ENCODE measurements at places on chromosomes 2 and 18. TPM values are rescaled to one million over a fixed set of nuclear protein-coding genes. Genes with fewer than 3 reads are reported as not detected.

GRCh38 chr18:46888965-46889364, 28.3 kb downstream of the PIAS2 start:
- DNase-seq = no peak

The RIT2 gene
- 2.9 TPM for polyA plus RNA-seq

DNA sequence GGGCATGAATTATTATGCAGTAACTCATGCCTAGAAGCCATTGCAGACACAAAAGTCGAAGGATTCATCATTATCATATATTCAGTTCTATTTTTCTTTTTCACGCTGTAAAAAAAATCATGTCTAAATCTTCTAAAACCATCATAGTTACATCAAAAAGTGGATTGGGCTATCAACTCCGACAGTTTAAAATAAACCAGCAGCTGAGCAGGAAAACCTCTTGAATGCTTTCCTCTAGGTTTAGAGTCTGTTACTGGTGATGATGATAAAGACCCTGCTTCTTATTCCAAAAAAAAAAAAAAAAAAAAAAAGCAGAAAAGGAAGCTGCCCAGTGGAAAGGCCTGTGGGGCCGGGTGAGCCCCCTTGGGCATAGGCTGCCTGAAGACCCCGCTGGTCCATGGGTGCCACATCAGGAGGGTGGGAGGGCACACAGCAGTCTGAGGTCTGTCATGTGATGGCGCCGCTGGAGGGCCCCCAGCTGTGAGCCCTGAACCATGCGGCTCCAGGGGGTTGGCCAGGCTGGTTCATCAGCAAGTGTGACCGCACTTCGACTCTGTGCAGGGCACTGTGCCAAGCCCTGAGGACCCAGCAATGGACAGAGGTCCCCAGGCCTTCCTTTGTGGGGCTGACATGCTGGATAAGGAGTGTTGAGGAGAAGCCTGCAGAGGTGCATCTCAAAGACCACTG, 199.6 kb downstream of the EIPR1 start:
- no peak for DNase-seq

- DNase-seq = no peak
These were observed 329.1 kb upstream of the GULP1 start for GRCh38 chr2:187962538-187962937.

DNA sequence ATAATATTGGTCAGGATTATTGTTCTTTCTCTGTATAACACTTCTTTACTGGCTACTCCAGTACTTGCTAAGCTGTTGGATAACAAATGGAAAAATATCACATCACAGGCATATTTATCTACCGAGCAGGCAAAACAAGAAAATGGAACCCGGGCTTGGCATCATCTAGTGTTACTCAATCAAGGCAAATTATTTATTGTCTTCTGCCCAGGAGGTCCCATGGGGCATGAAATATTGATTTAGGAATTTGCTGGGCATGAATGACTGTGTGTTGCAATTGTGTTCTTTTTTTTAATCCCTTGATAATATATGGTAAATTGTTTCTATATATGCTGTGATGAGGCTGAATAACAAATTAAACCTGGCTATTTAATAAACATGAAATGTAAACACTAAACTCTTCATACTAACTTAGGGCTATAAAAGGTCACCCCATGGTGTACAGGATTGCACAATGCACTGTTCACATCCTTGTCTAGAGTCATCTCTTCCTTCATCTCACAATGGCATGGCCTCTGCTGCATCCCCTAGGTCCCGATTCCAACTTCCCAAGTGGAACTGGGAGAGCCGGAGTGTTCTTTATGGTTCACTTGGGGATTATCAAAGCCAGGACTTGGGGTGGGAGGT, 2.2 kb upstream of the PARD3B start:
- no peak for DNase-seq

The RAX gene
- not detected for polyA plus RNA-seq

The CYRIA gene
- 1.9 TPM for polyA plus RNA-seq

The AKAIN1 gene
- polyA plus RNA-seq = not detected

DNA sequence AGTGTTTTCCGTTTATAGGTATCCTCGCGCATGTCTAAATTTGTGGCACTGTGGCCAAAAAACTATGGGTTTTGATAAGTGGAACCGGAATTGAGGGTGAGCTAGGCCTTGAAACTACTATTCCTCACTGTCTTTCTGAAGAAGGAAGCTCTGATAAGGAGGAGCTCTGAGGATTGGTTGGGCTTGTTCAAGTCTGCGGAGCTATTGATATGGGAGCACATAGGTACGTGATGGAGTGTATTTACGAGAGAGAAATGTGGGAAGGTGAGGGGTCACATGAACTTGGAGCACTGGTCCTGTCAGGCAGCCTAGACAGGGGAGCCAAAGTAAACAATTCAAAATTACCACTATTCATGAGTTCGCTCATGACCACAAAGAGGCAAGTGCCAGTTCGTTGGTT, 131.4 kb downstream of the BABAM2 start:
- no peak for DNase-seq

GRCh38 chr2:165757906-165758675, 36.0 kb downstream of the GALNT3 start:
- no peak for DNase-seq

DNA sequence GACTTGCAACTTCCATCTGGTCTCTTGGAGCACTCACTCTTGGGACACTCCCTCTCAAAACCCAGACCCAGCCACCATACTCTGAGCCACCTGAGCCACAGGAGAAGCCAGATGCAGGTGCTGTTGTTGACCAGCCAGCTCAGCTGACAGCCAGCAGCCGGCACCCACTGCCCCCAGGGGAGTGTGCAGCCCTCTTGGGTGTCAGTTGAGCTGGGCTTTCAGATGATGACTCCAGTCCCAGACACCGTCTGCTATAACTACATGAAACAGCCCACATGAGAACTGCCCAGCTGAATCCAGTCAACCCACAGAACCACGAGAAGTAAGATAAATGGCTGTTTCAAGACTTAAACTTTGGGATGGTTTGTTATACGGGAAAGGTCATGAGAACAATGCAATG, 10.7 kb upstream of the IGFBP2 start:
- DNase-seq = no peak

- DNase-seq = peak; percentile 83
These were observed 69.7 kb downstream of the FHOD3 start for GRCh38 chr18:36366994-36367839.

DNA sequence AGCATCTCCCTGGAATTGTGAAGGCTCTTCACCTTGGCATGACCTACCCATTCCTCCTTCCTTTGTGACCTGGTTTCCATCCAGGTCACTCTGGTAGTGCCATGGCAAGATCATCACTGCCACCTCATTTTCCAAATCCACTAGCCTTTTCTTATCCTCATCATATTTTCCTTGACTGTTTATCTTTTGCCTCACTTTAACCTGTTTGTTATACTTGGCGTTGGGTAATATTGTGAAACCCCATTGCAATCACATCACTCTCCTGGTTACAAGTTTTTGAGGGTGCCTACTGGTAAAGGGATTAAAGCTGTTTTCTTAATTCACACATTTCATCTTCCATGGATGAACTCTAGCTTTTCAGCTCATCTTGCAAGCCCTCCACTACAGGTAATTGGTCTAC, 39.1 kb upstream of the IGFBP2 start:
- DNase-seq = no peak

The MC2R gene
- not detected for polyA plus RNA-seq

DNA sequence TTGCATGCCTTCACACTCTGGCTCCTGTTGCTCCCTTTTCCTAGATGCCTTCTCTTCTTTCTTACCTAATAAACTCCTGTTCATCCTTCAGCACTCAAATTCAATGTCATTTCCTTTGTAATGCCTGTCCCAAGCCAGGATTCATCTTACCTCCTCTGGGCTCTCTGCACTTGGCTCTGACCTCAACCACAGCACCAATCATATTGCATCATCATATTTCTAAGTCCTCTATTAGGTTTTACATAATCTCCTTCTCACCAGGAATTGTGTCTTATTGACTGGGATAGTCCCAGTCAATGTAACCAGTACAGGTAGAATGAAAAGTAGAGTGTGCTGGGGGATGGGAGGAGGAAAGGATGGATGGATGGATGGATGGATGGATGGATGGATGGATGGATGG, 187.1 kb downstream of the NRP2 start:
- DNase-seq = no peak

DNA sequence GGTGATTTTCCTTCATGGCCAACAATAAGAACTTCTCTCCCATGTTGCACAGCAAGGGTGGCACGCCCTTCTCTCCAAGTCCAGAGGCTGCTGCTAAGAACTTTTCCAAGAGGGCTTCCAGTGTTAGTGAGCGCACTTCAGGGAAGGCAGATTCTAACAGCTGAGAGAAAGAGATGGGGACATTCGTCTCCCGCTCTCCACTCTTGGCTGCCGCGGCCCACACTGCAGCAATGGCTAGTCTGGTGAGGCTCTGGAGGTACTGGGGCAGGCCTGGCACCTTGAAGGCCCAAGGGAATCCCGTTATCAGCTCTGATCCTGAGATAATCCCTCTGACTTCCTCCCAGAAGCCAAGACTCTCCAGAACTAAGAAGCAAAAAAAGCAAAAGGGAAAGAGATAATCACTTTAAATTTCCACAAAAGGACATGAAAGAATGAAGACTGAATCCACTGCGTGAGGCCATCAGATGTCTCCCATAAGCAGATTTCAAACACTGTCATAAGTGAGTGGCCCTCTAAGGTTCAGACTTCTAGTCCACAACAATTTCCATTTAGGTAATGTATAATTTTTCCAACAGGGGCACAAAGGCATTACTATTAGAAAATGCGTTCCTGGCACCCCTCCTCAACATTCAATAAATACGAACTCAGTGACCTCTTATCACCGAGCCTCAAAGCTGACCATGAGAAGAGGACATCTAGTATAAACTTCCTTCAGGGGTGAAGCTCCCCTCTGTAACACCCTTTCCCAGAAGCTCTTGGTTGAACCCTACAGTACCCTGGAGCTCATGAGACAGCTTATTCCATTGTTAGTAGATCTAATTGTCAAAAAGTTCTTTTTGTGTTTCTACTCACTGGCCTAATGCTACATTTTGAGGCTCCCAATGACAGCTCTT, 66.7 kb upstream of the ZFP36L2 start:
- no peak for DNase-seq

The FLACC1 gene
- polyA plus RNA-seq = 0.75 TPM

DNA sequence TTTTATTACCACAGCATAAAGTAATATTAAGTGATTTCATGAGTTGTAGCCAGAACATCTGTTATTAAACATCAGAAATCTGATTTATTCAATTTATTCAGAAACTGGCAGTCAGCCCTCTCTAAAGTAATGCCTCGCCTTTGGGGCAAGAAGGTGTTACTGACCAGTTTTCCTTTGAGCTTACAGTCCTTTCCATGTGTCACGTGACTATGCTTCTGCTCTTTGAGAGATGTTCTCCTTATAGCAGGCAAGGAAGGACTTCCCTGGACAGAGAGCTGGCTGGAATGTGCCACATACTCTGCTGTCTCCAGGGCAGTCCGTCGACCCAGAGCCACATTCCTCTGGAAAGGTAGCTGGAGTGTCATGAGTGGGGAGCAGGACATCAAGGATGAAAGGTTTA, 119.7 kb downstream of the RDH14 start:
- DNase-seq = no peak

- DNase-seq = no peak
These were observed 4.2 kb downstream of the SP9 start for GRCh38 chr2:174338671-174339560.

The PIKFYVE gene
- 6.8 TPM for polyA plus RNA-seq

The RALB gene
- polyA plus RNA-seq = 80.3 TPM

DNA sequence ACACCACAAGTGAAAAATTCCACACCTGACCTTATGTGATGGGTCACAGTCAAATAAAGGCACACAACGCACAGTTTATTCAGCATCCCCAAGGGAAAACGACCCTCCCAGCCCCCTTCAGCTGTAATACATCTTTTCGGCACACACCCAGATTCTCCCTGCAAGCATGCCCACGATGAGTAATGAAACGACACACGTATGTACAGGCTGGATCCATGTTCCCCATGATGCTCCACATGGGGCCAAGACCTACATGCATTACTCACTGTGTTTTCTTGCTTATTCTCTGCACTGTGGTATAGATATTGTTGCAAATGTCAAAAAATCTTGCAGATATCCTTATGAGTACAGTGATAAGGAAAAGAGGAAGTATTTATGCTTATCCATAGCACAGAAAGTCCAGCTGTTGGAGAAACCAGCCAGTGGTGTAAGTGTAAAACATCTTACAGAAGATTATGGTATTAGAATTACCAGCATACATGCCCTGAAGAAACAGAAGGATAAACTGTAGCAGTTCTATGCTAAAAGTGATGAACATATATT, 32.5 kb upstream of the SGPP2 start:
- DNase-seq = no peak

The EFHD1 gene
- polyA plus RNA-seq = 135 TPM

DNA sequence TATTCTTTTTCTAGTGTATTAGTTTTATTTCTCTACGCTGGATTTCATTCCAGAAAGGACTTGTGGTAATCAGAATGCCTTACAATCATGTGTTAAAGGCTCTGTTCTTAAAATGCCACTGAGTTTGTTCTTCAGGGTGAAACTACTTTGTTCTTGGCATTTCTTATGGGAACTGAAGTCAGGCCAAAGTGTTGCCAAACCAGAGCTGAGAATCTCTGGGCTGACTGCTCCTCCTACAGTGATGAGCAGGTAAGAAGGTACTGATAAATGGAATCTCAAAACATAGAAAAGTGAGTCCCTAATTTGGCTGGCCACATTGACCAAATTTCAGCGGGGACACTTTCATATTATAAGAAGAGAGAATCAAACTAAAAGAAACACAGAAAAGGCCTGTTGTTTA, 55.1 kb upstream of the ZNF397 start:
- no peak for DNase-seq

Data from aorta (tissue), 5 donors.